ENCODE measurements at places on chromosomes 12 and 14.

DNA sequence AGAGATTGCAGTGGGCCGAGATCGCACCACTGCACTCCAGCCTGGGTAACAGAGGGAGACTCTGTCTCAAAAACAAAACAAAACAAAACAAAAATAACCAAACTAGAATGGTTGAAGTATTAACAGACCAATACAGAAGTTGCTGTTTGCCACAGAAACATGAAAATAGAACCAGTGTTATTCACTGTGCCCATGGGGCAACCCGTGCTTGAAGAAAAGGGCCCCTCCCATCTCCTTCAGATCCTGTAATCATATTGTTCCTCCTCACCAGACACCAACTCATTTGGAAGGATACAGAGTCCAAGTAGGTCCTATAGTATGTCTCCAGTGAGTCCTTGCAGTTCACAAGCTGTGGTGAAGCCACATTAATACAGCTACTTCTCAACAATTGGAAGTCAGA is 30.9 kb downstream of the SLC35F4 start:
- no peak for DNase-seq

GRCh38 chr12:62191491-62192179 is 68.6 kb upstream of the USP15 start:
- DNase-seq = peak; percentile 21

DNA sequence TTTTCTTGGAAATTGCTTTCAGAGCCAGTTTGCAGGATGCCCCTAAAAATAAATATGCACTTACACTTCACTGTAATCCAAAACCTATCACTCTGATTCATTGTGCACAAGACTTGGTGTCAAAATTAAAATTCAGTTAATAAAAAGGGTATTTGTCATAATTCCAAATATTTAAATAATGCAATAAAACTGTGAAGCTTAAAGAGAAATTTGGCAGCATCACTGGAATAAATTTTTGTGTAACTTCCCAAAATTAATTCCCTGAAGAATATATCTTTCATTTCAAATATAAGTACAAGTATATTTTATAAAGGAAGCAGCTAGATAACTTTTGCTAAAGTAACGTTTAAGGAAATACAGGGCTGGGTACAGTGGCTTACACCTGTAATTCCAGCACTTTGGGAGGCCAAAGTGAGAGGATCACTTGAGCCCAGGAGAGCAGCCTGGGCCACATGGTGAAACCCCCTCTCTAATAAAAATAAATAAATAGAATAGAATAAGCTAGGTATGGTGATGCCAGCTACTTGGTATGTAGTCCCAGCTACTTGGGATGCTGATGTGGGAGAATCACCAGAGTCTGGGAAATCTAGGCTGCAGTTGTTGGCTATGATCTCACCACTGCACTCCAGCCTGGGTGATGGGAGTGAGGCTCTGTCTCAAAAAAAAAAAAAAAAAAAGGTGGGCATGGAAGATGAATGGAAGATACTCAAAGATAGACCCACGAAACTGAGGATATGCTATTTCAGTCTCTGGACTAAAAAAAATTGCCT is 233.8 kb downstream of the FBXL14 start:
- no peak for DNase-seq

- DNase-seq = no peak
Measured at GRCh38 chr12:96500693-96501092, 11.3 kb downstream of the CFAP54 start.

DNA sequence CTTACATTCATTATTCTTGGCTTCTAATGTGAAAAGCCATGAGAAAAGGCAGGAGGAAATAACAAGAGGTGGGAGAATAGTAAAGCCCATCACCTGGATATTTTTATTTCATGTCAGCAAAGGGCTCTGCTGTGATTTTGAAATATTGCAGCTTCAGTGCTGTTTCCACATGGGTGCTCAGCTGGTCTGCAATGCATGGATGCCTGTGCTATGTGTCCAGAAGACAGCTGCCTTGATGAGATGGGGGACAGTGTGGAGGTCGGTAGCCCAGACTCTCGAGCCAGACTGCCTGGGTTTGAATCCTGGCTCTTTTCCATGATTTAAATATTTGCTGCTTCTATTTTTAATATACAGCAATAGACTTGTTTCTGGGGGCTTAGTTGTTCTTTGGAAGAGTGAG is 477.5 kb upstream of the GARIN6 start:
- no peak for DNase-seq

- DNase-seq = peak; percentile 12
Measured at GRCh38 chr14:45610318-45610717, 357.3 kb upstream of the MIS18BP1 start.

- no peak for DNase-seq
Measured at GRCh38 chr12:123712780-123713319, 697 bp downstream of the ATP6V0A2 start.

GRCh38 chr12:80412343-80412953 is 31.6 kb upstream of the PTPRQ start:
- no peak for DNase-seq

DNA sequence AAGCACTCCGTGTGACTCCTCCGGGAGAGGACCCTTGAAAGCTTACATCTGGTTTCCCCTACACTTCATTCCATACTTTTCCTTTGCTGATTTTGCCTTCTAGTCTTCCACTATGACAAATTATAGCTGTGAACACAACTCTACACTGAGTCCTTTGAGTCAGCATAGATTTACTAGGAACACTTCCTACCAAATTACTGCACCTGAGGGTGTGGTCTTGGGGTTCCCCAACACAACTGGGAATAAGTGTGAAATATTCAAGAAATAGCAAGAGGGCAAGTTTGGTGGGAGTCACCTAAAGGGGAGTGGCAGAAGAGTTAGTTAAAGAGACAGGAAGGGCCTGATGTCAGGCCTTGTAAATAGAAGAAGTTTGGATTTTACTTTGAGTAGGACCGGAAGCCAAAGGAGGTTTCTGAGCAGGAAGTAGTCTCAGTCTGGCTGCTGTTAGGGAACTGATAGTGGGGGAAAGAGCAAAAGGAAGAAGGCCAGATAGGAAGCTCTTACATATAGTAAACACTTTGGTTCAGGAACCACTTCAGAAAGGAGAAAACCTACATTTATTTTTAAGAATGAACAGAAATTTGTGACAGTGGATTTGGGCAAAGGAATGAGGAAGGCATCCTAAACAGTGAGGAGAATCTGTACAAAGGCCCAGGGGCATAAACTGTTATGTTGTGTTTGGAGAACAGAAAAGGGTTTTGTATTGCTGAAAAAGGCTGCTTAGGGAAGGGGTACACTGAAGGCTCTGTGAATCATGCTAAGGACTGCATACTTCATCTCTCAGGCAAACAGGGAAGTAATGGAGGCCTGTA is 14.2 kb downstream of the SEL1L start:
- DNase-seq = no peak

- peak; percentile 34 for DNase-seq
Measured at GRCh38 chr12:91326058-91327027, 143.7 kb upstream of the DCN start.

GRCh38 chr12:6335451-6336078 is 6.3 kb downstream of the TNFRSF1A start:
- peak; percentile 80 for DNase-seq

GRCh38 chr14:79576424-79576823 is 634.9 kb downstream of the DIO2 start:
- DNase-seq = no peak

- no peak for DNase-seq
Measured at GRCh38 chr12:25427337-25428249, 125.5 kb downstream of the LMNTD1 start.

DNA sequence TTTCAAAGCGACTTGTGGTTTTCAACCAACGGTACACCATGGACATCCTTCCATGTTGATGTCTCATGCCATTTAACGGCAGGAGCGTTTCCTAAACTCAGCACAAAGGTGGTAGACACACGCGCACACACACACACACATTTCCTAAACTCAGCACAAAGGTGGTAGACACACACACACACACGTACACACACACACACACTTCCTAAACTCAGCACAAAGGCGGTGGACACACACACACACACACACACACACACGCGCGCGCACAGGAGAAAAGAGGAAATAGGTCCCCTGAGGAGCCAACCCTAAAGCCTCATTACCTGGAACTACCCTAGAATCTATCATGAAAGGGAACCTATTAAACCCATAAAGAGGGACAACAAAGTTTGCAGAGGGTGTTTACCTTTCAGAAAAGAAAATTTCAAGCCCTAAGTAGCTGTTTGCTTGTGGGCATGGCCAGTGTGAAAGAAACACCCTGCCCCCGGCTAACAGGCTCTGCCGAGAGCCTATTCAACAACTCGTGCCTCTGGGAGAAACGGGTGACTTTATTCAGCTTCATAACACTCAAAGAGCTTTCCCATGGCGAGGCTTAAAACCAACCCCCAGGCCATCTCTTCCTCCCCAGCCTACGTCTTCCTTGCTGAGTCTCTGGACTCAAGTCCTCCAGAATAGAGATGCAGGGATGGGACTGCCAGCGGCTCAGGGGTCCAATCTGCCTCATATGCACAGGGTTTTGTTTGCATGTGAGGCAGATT is 31.8 kb downstream of the SLC8B1 start:
- DNase-seq = no peak

Data from WERI-Rb-1 (cell line).